Activated CD4-positive, alpha-beta T cell treated with anti-CD3 and anti-CD28 coated beads, Interleukin-2, amount 50 U/mL, for 24 hours (primary cell): ENCODE measurements at places on chromosomes 7 and 10.
A peak's percentile ranks its signal among the peaks of the same experiment; 100 is the strongest.

GRCh38 chr7:137084607-137085380 lies 216.3 kb downstream of the CHRM2 start:
- DNase-seq, result no peak

- DNase-seq, result no peak
Measured at GRCh38 chr10:105347487-105347886, 706.4 kb downstream of the SORCS3 start.

DNA sequence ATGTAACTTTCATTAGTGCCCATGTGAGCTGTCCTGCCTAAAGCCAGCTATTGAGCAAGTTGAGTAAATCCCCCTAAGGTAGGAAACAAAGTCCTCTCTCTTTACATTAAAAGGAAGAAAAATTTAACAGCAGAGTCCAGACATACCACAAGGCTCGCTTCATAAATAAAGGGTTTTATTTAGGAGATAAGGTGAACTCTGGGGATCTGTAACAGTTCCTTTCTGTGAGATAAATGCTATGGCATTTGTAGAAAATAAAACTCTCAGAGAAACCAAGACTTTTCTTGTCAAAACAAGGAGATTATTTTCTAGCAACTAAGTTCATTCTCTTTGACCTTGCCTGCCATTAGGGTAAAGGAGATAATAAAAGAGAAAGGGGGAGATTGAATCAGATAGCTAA lies 32.3 kb upstream of the LYZL1 start:
- DNase-seq, result no peak

GRCh38 chr7:140898786-140899536 lies 25.8 kb downstream of the BRAF start:
- no peak for DNase-seq

DNA sequence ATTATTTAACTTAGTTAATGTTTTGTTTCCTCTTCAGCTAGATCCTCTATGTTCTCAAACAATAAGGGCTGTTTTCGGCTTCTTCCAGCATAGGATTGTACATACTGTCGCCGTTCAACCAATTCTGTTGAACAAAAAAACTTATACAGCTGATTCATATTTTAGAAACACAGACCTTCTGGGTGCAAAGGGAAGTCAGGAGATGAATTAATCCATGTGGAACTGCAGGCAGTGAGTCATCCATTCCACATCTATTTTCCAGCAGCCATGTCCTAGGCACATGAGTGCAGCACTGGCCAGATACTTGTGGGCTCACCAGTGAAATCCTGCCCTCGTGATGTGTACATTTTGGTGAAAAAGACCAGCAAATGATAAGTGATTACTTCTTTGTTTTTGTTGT lies 163.2 kb downstream of the JAZF1 start:
- no peak for DNase-seq

GRCh38 chr7:34430456-34430855 lies 227.6 kb upstream of the NPSR1 start:
- DNase-seq, result no peak

DNA sequence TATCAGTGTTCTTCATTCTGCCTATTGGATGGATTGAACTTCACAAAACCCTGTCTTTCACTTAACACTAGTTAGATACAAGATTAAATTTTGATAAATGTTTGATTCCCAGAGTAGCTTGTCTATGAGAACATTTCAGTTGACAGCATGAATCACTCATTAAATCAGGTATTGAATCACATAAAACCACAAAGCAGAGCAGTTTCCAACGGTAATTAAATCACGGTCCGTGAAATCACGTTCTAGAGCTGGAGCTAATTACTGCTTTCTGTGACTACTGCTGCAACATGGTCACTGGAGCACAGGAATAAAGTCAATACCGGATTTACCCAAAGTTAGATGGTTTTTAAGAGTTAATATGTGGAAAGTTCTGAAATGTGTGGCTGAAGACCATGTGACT lies 257.8 kb upstream of the PCDH15 start:
- no peak for DNase-seq

- DNase-seq, result no peak
Measured at GRCh38 chr7:135708041-135708440, 19.9 kb downstream of the SLC13A4 start.

DNA sequence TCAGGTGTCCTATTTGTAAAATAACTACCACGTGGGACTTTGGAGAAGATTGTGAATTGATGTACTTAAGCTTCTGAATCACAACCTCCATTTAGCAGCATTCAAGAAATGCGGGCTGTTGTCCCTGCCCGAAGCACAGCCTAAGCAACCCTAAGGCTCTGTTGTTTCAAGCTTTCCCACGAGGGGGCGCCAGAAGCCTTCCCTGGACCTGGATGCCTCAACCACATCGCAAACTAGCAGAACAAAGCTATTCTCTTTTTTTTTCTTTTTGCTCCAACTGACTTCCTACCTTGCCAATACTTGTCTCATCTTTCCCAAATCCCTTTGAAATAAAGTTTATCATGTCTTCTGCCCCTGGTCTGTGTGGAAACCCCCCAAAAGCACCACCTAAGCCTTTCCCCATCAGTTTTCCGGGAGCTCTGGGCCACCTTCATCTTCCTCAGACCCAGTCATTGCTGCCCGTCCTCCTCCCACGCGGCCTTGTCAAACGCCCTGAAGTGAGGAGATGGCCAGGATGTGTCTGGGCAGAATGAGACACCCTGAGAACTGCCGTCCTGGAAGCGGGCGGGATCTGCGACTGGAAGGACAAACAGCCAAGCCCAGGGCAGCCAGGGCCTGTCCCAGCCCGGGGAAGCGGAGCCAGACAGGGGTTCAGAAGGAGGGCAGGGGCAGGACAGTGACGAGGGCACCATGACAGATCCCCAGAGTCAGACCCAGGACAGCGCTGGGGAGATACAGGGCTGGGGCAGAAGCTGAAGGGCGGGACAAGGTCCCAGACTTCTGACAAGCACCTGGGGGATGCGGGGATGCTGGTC lies 112.7 kb downstream of the SLIT1 start:
- peak; percentile 78 for DNase-seq

GRCh38 chr7:14839307-14839706 lies 63.2 kb downstream of the DGKB start:
- no peak for DNase-seq

DNA sequence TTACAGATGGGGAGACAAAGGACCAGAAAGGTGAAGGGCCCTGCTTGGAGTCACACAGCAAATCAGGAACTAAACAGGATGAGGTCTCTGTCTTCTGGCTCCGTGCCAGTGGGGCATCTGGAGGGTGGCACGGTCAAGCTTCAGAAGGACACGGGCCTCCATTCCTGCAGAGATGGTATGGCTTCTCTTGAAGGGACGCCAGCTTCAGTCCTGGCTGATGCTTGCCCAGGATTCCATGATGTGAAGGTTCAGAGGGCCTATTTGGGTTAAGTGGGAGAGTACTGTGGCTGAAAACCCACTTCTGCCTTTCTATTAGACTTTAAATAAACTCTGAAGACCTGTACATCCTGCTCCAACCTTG lies 6.1 kb downstream of the RAMP3 start:
- no peak for DNase-seq

DNA sequence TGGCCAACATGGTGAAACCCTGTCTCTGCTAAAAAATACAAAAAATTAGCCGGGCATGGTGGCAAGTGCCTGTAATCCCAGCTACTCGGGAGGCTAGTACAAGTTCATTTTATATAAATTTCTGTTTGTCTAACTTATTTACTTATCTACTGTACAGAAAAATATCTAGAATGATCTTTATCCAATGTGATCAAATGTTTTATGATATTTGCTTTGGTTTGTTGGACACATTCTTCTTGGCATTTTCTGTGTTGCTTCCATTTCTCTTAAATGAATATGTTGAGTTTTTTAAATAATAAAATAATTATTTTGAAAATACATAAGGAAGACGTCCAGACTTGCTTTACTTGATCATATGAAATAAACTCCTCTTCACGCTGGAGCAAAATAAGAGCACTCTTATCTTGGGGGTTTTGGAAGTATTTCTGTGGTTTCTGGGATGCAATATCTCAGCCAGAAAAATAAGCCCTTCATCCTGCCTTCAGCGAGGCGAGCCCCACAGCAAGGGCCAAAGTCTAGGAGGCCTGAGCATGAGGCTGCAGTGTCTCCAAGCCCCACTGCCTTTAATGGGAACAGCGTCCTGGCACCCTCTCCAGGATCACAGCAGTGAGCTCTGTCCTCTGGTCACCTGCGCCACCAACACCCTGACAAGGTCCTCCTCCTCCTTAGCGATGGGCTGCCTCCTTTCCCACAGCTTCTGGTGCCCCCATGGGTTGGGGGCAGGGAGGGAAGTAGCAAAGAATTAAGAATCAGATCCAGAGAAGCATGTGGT lies 480.2 kb downstream of the KCNMA1 start:
- DNase-seq, result no peak

DNA sequence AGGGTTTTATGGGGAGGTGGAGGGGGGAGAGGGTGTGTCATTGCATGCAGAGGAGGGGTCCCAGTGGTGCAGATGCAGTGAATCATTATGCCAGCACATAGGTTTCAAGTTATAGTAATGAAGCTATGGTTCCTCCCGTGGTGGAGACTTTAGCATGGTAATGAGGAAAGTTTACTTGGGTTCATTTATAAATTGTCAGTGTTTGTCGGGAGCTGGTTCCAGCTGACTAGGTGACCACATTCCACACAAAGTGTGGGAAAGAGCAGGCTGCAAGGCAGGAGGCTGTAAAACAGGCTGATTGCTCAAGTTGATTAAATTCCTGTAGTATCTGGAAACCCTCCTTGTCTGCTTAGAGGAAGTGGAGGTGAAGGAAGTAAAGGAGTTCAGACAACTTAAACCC lies 78.9 kb downstream of the SRI start:
- DNase-seq, result no peak

- no peak for DNase-seq
Measured at GRCh38 chr10:77188521-77188920, 449.1 kb downstream of the KCNMA1 start.

- DNase-seq, result no peak
Measured at GRCh38 chr7:94039368-94040035, 35.3 kb upstream of the BET1 start.

GRCh38 chr7:130922206-130923112 lies 188.5 kb upstream of the KLF14 start:
- no peak for DNase-seq

DNA sequence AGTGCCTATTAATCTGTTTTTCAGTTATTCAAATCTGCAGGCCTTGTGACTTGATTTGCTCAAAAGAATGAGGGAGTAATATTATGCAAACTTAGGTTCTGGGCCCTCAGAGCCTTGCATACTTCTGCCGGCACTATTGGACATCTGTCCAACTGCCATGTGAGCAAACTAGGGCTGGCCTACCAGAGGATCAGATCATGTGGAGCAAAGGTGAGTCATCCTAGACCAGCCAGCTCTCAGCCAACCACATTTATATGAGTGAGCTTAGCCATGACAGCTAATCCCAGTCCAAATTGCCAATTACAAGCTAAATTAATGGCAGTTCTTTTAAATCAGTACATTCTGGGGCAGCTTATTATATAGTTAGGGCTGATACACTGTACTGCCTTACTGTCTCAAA lies 69.6 kb downstream of the SDHAF3 start:
- DNase-seq, result no peak

- DNase-seq, result no peak
Measured at GRCh38 chr10:49738616-49739360, 23.3 kb downstream of the OGDHL start.

GRCh38 chr7:68399991-68400590 lies 1198.2 kb upstream of the AUTS2 start:
- DNase-seq, result no peak

DNA sequence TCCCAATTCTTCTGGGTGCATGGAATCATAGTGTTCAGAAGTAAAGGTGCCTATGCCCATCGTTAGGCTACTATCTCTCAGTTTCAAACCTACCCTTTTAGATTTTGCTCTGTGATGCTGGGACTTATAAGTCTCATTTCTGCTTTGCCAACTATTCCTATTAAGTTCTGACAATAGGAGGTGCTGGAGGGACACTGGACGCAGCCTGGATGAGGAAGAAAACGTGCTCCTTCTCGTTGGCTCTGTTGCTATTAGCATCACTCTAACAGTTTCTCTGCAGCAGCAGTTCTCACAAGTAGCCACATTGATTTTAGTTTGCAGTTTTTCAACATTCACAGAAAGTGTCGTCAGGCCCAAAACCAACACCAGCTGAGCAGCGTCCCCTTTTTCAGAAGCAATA lies 72.4 kb downstream of the ABCC2 start:
- no peak for DNase-seq

DNA sequence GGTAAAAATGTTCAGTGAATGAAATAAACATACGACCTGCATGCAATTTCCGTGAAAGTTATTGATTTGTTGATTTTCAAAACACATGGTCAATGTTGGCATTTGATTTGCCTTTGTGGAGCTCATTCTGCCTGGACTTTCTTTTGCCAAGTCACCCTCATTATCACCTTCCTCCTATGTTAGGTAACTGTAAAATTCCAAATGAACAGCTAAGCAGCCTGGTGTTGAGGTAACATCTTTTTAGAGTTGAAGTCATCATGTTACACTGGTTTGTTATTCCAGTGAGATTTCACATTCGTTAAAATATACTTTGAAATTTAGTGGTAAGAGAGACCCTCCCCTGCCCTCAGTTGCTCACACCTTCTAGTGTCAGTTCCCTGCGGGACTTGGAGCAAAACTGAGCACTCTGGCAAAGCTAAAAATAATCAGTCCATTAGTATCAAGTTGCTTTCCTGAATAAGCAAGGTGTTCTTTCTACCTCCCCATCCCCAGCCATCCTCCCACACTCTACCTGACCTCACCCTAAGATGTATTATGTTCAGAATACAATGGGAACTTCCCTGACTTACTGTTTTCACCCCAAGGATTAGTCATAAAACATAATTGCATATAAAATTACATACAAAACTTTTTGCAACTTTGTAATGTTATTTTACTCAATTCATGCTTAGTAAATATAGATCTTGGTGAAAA lies 283.3 kb upstream of the SEMA3A start:
- no peak for DNase-seq
